ENCODE measurements at places on chromosomes 4 and X. TPM values are rescaled to one million over a fixed set of nuclear protein-coding genes. Genes with fewer than 3 reads are reported as not detected.

DNA sequence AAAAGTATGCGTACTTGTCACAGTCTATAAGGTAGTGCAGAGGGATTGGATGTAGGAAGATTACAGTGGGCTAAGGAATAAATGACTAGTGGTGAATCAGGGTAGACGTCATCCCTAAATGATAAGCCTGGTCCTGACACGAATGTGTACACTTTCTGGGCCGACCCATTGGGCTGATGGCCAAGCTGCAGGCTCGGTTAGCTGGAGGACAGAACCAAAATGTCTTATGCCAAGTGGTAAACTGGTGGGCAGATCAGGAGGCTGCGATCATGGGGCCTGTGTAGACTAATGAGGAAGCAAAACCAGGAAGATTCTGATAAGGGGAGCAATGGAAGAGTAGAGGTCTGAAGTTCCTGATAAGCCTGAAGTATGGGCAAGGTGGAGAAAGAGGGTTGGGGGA lies 272.8 kb upstream of the GATB start:
- no peak overlapping the region for H3K27ac ChIP-seq
- H3K4me1 ChIP-seq: no peaks in the 10 kb centered on the region
- H3K36me3 ChIP-seq: no peaks in the 10 kb centered on the region
- no peak for DNase-seq

DNA sequence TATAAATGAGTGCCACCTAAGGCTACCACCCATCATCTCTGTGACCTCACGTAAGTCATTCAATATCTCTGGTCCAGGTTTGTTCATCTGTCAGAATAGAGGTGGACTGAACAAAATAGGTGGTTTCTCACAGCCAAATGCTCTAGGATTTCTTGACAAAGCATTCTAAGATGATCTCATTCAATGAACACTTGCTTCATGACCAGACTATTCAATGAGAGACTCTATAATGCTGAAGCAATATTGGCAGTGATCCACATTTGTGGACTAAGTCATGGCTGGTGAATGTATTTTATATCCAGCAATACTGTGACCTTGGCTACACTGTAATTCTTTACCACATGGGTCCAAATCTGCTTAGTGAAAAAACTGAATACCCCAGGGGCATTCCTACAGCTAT lies 37.9 kb downstream of the LDB2 start:
- no peaks in the 10 kb centered on the region for H3K27me3 ChIP-seq
- no peak overlapping the region for H3K4me3 ChIP-seq
- H3K4me1 ChIP-seq: peaks cover 31% of the 10 kb centered on the region
- H3K36me3 ChIP-seq: no peaks in the 10 kb centered on the region

DNA sequence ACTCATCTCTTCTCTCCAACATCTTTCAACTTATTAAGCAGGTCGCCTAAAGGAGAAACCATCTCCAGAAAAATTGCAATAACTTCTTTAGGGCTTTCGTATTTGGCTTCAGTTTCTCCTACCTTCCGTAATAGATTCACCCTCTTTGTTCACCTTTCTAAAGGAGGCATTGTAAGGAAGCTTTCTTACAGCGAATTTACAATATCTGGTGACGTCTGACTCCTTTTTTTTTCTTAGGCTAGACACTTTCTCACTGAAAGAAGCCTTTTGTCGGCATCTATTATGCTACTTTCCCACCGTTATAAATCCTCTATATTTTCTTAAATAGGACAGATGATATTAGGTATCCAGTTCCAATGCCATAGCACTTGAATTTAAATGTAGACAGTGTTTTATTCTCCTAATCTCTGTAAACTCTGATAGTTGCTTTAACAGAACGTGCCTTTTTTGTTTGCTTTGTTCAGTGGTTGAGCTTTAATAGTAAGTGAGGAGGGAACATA lies 302.4 kb downstream of the IL1RAPL1 start:
- no peaks in the 10 kb centered on the region for H3K4me1 ChIP-seq
- no peak overlapping the region for H3K27ac ChIP-seq
- H3K4me3 ChIP-seq: no peak overlapping the region
- H3K36me3 ChIP-seq: no peaks in the 10 kb centered on the region
- DNase-seq: no peak

- peaks cover 8% of the 10 kb centered on the region for H3K4me1 ChIP-seq
- DNase-seq: no peak
- no peaks in the 10 kb centered on the region for H3K27me3 ChIP-seq
- no peak overlapping the region for H3K27ac ChIP-seq
- no peak overlapping the region for H3K4me3 ChIP-seq
Measured at GRCh38 chrX:44997282-44997812, 124.4 kb downstream of the KDM6A start.

GRCh38 chrX:40420899-40421729 lies 159.7 kb upstream of the ATP6AP2 start:
- no peak overlapping the region for H3K4me3 ChIP-seq
- no peak overlapping the region for H3K27ac ChIP-seq
- no peak for DNase-seq
- H3K27me3 ChIP-seq: no peaks in the 10 kb centered on the region
- H3K4me1 ChIP-seq: no peaks in the 10 kb centered on the region

GRCh38 chr4:121582296-121582695 lies 114.5 kb downstream of the ANXA5 start:
- H3K4me1 ChIP-seq: no peaks in the 10 kb centered on the region
- DNase-seq: no peak
- no peak overlapping the region for H3K4me3 ChIP-seq
- H3K36me3 ChIP-seq: no peaks in the 10 kb centered on the region

DNA sequence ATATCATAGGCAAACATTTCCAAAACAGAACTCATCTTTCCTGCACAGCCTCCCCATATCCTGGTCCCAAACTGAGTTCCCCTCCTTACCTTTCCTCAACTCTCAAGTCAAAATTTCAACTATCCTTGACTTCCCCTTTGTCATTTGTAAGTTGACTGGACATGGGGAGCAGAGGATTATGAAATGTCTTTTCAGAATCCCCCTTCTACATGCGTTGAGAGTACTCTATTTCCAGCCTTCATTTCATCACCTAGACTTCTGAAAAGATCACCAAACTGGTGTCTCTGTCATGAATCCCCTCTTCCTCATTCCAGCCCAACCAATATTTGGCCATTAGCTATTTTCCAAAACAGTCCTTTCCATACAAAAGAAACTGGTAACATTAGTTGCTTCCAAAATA lies 95.2 kb downstream of the SYNPO2 start:
- no peak for DNase-seq
- no peaks in the 10 kb centered on the region for H3K36me3 ChIP-seq
- H3K27ac ChIP-seq: no peak overlapping the region
- H3K27me3 ChIP-seq: no peaks in the 10 kb centered on the region

- no peak overlapping the region for H3K4me3 ChIP-seq
- DNase-seq: no peak
- H3K36me3 ChIP-seq: no peaks in the 10 kb centered on the region
Measured at GRCh38 chr4:26344901-26345564, 24.2 kb downstream of the RBPJ start.

- no peak for DNase-seq
- H3K4me3 ChIP-seq: no peak overlapping the region
- no peaks in the 10 kb centered on the region for H3K4me1 ChIP-seq
Measured at GRCh38 chrX:117487421-117487820, 629.2 kb downstream of the KLHL13 start.

GRCh38 chr4:176656108-176656507 lies 136.6 kb downstream of the VEGFC start:
- no peaks in the 10 kb centered on the region for H3K4me1 ChIP-seq
- no peak for DNase-seq

DNA sequence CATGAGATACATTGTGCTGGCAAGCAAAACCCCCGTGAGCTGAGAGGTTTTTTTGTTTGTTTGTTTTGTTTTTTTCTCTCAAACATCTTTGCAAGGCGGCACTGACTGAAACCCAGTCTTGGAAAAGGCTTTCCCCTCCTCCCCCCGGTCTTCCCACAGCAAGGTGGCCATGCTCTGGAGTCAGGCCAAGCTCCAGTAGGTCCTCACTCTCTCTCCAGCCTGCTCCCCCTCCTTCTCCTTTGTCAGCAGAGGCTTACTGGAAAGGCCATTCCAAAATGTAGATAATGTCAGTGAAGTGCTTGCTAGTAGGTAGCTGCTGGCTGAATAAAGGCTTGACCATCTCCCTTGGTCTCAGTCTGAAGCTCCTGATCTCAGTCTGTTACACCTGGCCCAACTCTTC lies 32.6 kb downstream of the FRMPD3 start:
- no peaks in the 10 kb centered on the region for H3K27me3 ChIP-seq
- H3K4me1 ChIP-seq: no peaks in the 10 kb centered on the region
- no peak overlapping the region for H3K4me3 ChIP-seq
- no peak overlapping the region for H3K27ac ChIP-seq
- no peak for DNase-seq

DNA sequence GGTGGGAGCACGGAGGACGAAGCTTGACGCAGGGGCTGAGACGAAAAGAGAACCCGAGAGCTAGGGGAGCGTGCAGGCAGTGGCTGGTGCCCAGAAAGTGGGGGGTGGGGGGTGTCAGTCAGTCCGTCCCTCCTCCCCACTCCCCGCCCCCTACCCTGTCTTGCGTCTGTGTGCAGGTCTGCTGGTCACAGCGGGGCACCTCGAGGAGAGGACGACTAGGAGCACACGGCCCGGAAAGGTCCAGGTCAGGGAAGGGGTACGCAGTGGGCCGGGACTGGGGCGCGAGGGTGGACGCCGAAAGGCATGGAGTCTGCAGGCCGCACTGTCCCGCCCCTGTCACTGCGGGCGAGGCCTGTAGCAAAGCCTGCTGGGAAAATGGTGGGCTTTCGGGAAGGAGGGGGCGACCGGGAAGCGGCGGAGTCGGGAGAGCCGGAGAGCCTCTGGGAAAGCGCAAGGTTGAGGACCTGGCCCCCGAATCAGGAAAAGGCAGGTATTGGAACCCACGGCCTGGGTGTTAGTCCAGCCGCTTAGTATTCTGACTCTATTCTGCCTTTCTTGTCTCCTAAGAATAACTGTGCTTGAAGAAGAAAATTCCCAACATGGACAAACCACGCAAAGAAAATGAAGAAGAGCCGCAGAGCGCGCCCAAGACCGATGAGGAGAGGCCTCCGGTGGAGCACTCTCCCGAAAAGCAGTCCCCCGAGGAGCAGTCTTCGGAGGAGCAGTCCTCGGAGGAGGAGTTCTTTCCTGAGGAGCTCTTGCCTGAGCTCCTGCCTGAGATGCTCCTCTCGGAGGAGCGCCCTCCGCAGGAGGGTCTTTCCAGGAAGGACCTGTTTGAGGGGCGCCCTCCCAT lies 769 bp downstream of the TCEAL1 start:
- peak overlapping the region; percentile 83 for H3K27ac ChIP-seq
- H3K4me3 ChIP-seq: peak overlapping the region; percentile 46
- no peaks in the 10 kb centered on the region for H3K36me3 ChIP-seq
- H3K4me1 ChIP-seq: no peaks in the 10 kb centered on the region

- H3K27ac ChIP-seq: no peak within 1 kb of the TSS
- H3K4me1 ChIP-seq: no peaks in the 10 kb centered on the region
- H3K4me3 ChIP-seq: no peak within 1 kb of the TSS
- no peaks in the 10 kb centered on the region for H3K27me3 ChIP-seq
- no peak for DNase-seq
Measured at GRCh38 chr4:76035799-76036380, at the start of gene CXCL11. Gene CXCL11, minus strand, starts transcription at chr4:76036070. Its CDS starts 83 bp downstream, at chr4:76035987.

DNA sequence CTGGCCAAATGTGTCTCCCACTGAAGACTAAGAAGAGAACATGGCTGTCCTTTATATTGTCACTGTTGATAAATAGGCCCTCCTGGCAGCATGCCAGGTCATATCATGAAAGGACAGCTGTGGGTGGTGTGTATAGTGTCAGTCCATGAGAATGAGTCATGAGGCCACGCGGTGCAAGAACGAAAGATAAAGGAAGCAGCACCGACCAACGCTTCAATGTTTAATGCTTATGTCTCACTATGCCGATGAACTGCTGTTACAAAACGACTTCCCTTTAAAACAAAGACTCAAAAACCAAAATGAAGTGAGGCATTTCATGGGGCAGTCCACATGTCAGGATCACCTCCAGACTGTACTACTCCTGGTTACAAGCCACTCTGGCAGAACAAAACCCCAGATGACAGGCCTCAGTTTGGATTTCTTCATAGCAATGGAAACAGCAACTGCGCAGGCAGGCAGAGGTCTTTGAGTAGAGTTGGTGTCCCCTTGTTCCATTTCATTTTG lies 5.2 kb upstream of the TCEANC start:
- no peaks in the 10 kb centered on the region for H3K27me3 ChIP-seq
- H3K4me1 ChIP-seq: no peaks in the 10 kb centered on the region
- no peaks in the 10 kb centered on the region for H3K36me3 ChIP-seq

GRCh38 chr4:40520533-40520932 lies 109.1 kb downstream of the RBM47 start:
- no peaks in the 10 kb centered on the region for H3K4me1 ChIP-seq
- H3K4me3 ChIP-seq: no peak overlapping the region
- H3K36me3 ChIP-seq: no peaks in the 10 kb centered on the region
- no peak overlapping the region for H3K27ac ChIP-seq
- no peaks in the 10 kb centered on the region for H3K27me3 ChIP-seq
- no peak for DNase-seq

The VSIG1 gene
- 0.61 TPM for total RNA-seq

The TMEM156 gene
- 0.30 TPM for total RNA-seq

The SPANXD gene
- total RNA-seq: not detected

The ZNF630 gene
- 2.1 TPM for total RNA-seq

The HELT gene
- not detected for total RNA-seq

The FAM241A gene
- 3.6 TPM for total RNA-seq

The USP17L28 gene
- not detected for total RNA-seq

The CHRNA9 gene
- total RNA-seq: not detected

The GDPD2 gene
- total RNA-seq: not detected
